Tibial nerve (tissue), 4 donors: ENCODE measurements at places on chromosomes 11 and 22. TPM values are rescaled to one million over a fixed set of nuclear protein-coding genes. Genes with fewer than 3 reads are reported as not detected.
A peak's percentile ranks its signal among the peaks of the same experiment; 100 is the strongest.

CRYBB2 gene
- not detected for total RNA-seq

THY1 gene
- 11.1 TPM for total RNA-seq

NFAM1 gene
- total RNA-seq, result 2.1 TPM

GUCY1A2 gene
- 3.6 TPM for total RNA-seq

C11orf52 gene
- 6.9 TPM for total RNA-seq

OVOL1 gene
- not detected for total RNA-seq

ARHGAP20 gene
- total RNA-seq, result 8.8 TPM

CD3D gene
- not detected for total RNA-seq

- H3K4me3 ChIP-seq, result no peak overlapping the region
- DNase-seq, result no peak
- H3K36me3 ChIP-seq, result no peaks in the 10 kb centered on the region
Measured at GRCh38 chr11:12236744-12237101, 126.3 kb downstream of the MICAL2 start.

- DNase-seq, result peak; percentile 71
- H3K27me3 ChIP-seq, result no peaks in the 10 kb centered on the region
- peak overlapping the region; percentile 95 for H3K27ac ChIP-seq
Measured at GRCh38 chr22:46070215-46070802, 80.0 kb upstream of the PPARA start.

DNA sequence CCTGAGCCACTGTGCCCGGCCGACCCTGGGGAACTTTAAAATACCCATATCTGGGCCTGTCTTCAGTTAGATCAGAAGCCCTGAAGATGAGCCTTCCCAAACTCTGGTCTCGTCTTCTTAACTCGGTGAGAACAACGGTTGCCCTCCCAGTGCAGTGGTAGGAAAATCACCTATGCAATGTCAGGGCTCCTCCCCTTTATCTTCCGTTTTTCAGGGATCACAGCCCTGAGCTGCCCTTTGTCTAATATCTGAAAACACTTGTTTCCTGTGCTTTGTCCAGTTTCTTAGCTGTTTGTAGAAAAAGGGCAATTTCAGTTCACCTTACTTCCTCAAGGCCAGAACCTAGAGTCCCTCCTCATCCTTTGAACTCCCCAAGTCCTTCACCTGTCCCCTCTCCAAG lies 9.4 kb downstream of the DRAP1 start:
- peaks cover 6% of the 10 kb centered on the region for H3K27me3 ChIP-seq
- no peaks in the 10 kb centered on the region for H3K4me1 ChIP-seq
- no peaks in the 10 kb centered on the region for H3K36me3 ChIP-seq
- DNase-seq, result no peak

DNA sequence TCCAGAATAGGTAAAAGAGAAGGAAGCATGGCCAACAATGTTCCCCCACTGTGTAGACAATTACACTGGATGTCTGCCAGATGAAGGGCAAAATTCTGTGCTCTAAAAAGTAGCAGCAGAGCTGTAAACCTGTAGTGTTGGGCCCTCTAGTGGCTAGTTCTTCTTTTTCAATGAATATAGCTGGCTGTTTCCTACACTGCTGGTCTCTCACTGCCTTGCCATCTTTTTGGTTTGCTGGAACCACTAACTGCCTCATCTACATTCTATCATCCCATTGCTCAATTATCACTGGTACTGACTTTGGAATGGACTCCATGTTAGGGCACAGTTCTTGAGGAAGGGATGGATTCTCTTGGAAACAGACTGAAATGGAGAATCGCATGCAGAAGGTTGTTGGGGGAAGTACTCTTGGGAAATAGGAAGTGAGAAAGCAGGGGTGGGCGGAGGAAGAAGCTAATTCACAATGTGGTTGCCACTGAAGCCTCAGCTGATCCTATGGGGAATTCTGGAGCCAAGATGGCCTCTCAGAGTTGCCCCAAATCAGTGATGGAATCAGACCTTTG lies 17.9 kb downstream of the KCNE3 start:
- H3K4me1 ChIP-seq, result no peaks in the 10 kb centered on the region
- no peak overlapping the region for H3K27ac ChIP-seq
- no peaks in the 10 kb centered on the region for H3K36me3 ChIP-seq
- DNase-seq, result peak; percentile 74
- no peak overlapping the region for H3K4me3 ChIP-seq

GRCh38 chr22:44424867-44425693 lies 73.0 kb downstream of the RTL6 start:
- no peaks in the 10 kb centered on the region for H3K36me3 ChIP-seq
- no peak for DNase-seq
- peaks cover 6% of the 10 kb centered on the region for H3K4me1 ChIP-seq
- H3K27ac ChIP-seq, result no peak overlapping the region
- peaks cover 3% of the 10 kb centered on the region for H3K27me3 ChIP-seq
- no peak overlapping the region for H3K4me3 ChIP-seq

DNA sequence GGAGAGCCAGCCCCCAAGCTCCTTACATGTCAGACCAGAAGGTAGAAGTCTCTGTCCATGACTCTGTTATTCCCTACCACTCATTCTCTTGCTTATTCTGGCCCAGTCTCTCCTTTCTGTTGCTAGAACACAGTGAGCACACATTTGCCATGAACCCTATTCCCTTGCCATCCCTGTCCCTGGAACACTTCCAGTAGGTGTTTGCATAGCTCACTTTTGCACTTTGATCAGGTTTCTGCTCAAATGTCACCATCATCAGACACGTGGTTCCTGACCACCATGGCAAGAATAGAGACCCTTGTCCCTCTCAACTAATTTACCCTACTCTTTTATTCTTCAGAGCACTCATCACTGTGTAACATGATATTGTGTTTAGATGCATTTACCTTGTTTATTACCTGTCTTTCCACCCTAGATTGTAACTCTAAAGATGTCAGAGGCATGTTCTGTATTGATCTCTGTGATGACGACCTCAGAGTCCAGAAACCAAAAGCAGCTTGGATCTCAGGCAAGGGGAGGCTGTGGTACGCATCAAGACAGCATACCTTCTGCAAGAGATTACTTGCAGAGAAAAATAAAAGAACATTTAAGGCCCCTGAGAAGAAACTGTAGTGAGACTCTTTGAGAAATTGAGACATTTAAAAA lies 606.4 kb downstream of the OPCML start:
- H3K4me3 ChIP-seq, result no peak overlapping the region
- H3K4me1 ChIP-seq, result no peaks in the 10 kb centered on the region
- no peak overlapping the region for H3K27ac ChIP-seq
- H3K36me3 ChIP-seq, result no peaks in the 10 kb centered on the region
- H3K27me3 ChIP-seq, result no peaks in the 10 kb centered on the region

DNA sequence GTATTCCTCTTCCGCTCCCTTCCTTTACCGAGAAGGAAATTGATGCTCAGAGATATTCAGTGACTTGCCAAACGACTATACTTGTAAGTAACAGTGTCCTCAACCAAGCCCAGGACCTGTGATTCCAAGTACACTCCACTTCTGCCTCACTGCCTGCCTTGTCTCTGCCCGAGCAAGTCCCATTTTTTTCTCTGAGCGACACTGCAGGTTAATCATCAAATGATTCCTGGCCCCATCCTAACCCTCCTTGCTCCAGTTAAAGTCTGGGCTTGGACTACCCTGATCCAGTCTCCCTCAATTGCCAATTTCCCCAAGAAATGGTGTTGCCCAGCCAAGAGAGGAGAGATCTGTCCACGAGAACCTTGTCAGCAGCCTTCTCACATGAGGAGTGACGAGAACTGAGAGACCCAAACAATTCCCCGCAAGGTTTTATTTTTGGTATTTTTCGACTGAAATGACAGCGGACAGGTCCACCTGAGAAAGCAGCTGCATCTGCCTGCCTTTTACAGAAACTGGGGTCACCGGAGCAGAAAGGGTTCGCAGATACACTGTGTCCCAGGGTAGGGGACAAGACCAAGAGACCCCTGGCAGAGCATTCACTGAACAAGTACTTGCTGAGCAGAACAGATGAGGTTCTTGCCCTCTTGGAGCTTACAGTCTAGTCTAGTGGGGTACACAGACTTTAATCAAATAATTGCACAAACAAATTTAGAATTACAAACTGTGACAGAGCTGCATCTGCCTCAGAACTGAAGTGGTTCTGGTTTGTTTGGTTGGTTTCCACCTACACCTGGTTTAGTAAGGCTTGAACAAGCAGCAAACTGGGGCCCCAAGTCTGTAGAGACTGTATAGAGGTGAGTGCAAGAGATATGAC lies 11.4 kb downstream of the POU2AF1 start:
- no peak overlapping the region for H3K27ac ChIP-seq
- H3K27me3 ChIP-seq, result no peaks in the 10 kb centered on the region
- H3K4me1 ChIP-seq, result peaks cover 1% of the 10 kb centered on the region
- H3K36me3 ChIP-seq, result no peaks in the 10 kb centered on the region
- H3K4me3 ChIP-seq, result no peak overlapping the region

GRCh38 chr11:107780136-107780535 lies 68.3 kb upstream of the SLN start:
- H3K4me1 ChIP-seq, result no peaks in the 10 kb centered on the region
- no peaks in the 10 kb centered on the region for H3K27me3 ChIP-seq
- H3K4me3 ChIP-seq, result no peak overlapping the region
- no peak overlapping the region for H3K27ac ChIP-seq
- DNase-seq, result no peak
- H3K36me3 ChIP-seq, result no peaks in the 10 kb centered on the region

GRCh38 chr11:127445476-127445875 lies 444.9 kb upstream of the KIRREL3 start:
- H3K4me3 ChIP-seq, result no peak overlapping the region
- H3K4me1 ChIP-seq, result no peaks in the 10 kb centered on the region
- no peak for DNase-seq
- no peaks in the 10 kb centered on the region for H3K27me3 ChIP-seq
- no peaks in the 10 kb centered on the region for H3K36me3 ChIP-seq

DNA sequence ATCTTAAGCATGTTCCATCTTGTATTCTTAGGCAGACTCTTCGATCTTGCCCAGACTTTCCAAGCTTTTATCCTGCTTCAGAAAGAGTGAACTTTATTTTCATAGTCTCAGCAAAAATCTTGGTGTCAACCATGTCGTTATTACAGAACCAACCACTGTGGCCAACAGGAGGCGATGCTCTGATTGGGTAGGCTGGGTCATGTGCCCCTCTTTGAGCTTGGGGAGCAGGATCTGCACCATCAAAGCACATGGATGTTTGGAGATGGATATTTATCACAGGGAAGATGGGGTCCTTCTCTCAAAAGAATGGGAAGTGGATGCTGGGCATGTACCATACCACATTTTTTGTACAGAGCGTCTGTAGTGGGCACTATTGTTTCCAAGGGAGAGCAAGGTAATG lies 197.4 kb downstream of the MYO18B start:
- H3K4me1 ChIP-seq, result no peaks in the 10 kb centered on the region
- H3K36me3 ChIP-seq, result no peaks in the 10 kb centered on the region
- H3K4me3 ChIP-seq, result no peak overlapping the region
- no peak overlapping the region for H3K27ac ChIP-seq
- no peak for DNase-seq

DNA sequence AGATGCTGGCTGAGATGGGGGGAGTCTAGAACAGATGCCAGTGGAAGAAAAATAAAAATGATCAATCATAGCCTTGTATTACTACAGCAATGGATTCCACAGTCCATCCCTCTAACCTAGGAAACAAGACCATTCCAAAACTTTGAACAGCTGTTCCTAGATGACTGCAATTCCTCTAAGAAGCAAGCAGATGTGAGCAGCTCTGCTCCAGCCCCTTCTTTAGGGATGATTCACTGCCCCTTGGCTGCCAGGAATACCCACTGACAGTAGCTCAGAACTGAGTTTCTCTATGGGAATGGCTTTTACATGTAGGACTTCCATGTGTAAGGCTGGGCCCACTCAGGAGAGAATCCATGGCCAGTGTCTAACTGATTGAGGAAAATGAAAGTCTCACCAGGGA lies 943.9 kb downstream of the OPCML start:
- H3K27me3 ChIP-seq, result no peaks in the 10 kb centered on the region
- no peak overlapping the region for H3K4me3 ChIP-seq
- H3K36me3 ChIP-seq, result no peaks in the 10 kb centered on the region
- no peak for DNase-seq
- peaks cover 11% of the 10 kb centered on the region for H3K4me1 ChIP-seq

DNA sequence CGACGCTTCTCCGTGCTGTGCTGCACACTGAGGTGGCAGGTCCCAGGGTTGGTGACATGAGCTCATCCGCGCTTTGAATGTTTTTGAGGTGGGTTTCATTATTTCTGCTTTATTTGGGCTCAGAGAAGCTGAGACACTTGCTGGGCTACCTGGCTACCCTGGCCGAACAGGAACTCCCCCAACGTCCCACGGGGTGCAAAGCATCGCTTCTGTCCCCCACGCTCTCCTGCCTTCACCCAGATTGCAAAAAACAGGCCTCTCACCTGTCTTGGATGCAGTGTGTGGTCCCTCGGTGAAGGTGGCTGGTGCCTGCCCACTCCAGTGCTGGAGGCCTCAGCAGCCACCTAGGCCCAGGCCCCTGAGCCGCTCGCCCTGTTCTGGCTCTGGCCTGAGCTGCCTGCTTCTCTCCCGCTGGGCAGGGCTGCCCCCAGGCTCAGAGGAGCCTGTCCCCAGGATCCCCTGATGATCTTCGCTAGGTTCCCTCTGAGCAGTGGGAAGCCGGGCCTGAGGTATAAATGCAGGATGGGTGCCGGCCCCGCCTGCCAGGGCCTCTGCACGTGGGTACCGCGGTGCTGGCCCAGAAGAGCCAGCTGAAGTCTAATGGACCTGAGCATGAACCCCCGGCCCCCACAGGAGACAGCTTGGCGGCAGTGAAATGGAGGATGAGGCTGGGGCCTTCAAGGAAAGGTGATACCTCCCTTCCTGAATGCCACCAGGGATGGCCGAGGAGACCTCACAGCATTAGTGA lies 15.8 kb upstream of the MRGPRD start:
- no peak for DNase-seq
- H3K36me3 ChIP-seq, result no peaks in the 10 kb centered on the region
- H3K4me3 ChIP-seq, result no peak overlapping the region

DNA sequence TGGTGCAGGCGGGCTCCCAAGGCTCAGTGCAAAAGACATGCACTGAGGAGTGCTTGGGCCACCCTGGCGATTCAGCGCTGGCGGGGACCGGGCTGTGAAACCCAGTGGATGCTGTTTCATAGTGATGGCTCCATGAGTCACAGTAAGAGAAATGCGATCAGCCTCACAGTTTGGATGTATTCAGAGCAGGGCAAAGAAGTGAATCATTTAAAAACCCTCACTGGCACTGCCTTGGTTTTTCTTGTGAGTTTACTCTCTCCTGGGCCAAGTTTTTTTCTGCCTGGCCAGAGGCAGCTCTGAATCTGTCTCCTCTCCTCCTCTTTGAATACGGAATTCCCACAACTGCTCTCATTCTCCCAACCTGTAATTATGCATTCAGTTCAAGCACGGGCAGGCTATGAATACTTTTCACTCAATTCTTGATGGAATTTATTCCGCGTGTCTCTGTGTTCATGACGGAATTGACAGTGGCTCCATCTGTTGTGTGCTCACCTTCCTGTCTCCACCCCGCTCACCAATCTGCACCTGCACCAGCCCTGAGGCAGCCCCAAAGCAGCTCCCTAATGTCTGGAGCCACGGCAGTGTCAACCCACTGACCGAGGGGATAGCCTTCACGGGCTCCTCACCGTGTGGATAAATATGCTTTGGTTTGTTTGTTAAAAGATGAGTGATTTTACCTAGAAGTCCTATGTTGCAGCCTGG lies 14.9 kb downstream of the ADAMTS8 start:
- H3K4me1 ChIP-seq, result no peaks in the 10 kb centered on the region
- H3K4me3 ChIP-seq, result no peak overlapping the region
- H3K27me3 ChIP-seq, result no peaks in the 10 kb centered on the region
- H3K27ac ChIP-seq, result no peak overlapping the region
- DNase-seq, result no peak

- no peak for DNase-seq
- peaks cover 5% of the 10 kb centered on the region for H3K4me1 ChIP-seq
- H3K27ac ChIP-seq, result no peak overlapping the region
- no peaks in the 10 kb centered on the region for H3K36me3 ChIP-seq
- H3K4me3 ChIP-seq, result no peak overlapping the region
- H3K27me3 ChIP-seq, result no peaks in the 10 kb centered on the region
Measured at GRCh38 chr22:20237480-20238440, 30.4 kb downstream of the RTN4R start.
